SK-N-SH (cell line): ENCODE measurements at places on chromosomes 16 and 17.

GRCh38 chr17:19678581-19679453 is 30.3 kb downstream of the ALDH3A2 start:
- no peak for DNase-seq

DNA sequence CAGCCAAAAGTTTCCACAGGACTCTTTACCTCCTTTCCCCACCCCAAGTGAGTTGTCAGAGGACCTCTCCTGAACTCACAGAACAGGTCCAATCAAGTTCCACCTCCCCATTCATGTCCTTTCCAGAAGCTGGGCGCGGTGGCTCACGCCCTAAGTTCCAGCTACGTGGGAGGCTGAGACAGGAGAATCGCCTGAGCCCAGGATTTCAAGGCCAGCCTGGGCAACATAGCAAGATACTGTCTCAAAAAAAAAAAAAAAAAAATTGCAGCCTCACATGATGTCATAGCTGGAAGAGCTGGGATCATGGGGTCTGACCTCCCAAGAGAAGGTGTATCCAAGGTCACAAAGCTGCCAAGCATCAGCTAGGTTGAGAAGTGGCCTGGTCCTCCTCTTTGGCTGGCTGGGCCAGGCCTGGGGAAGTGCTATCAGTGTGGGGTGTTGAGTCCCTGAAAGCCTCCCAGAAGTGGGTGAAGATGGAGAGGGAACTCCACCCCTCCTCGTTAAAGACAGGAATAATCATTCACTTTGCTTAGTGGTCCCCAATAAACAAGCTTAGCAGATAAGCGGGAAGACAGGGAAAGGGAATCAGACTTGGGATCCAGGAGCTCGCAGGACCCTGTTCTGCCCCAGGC is 5.5 kb upstream of the MNT start:
- DNase-seq, result no peak

- peak; percentile 52 for DNase-seq
Measured at GRCh38 chr17:74768069-74768762, 7.9 kb downstream of the NAT9 start.

DNA sequence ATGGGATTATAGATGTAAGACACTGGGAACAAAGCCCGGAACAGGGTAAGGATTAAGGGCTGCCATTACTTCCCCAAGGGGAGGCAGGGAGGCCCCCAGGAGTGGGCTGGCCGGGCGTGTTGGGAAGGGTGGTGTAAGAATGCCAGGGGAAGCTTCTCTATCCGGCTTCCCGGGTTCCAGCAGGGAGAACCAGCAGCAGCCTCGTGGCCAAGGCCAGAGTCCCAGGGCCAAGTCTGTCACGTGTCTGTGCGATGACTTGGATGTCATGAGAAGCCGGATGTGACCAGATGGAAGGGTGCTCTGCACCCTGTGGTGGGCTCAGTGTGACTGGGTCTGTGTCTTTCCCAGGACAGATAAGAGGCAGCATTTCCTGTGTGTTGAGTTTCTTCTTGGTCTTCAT is 52.1 kb downstream of the SCNN1B start:
- no peak for DNase-seq

DNA sequence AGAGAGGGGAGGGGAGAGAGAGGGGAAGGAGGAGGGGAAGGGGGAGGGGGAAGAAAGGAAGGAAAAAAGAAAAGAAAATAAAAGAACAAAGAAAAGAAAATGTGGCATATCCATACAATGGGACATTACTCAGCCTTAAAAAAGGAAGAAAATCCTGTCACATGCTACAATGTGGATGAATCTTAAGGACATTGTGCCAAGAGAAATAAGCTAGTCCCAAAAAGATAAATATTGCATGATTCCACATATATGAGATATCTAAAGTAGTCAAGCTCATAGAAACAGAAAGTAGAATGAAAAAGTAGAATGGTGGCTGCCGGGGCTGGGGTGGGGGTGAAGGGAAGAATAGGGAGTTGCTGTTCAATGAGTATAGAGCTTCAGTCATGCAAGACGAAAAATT is 40.4 kb downstream of the CNGB1 start:
- no peak for DNase-seq

GRCh38 chr17:8366231-8366630 is 10.3 kb downstream of the KRABD2 start:
- DNase-seq, result no peak

DNA sequence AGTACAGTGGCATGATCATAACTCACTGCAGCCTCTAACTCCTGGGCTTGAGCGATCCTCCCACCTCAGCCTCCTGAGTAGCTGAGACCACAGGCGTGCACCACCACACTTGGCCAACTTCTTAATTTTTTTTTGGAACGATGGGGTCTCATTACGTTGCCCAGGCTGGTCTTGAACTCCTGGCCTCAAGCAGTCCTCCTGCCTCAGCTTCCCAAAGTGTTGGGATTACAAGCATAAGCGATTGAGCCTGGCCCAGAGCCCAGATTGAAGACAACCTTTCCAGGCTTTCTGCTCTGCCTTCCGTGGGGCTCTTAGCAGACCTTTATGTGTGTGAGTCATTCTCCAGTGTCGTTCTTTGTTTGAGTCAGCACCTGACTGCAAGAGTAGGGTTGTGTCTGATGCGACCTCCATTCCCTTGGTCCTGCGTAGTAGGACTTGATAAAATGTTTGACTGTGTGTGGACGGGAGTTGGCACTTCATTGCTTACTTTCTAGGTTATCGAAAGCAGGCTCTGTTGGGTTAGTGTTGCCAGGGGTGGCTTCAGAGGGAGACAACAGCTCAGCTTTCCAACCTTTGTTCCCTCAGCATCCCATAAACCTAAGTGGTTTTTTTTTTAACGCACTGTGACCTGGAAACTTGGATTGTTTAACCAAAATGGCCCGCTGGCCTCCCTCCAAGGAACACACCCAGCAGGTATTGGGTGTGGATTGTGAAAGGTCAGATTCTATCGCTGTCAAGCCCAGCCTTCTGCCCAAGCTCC is 26.4 kb downstream of the EEF2K start:
- no peak for DNase-seq

DNA sequence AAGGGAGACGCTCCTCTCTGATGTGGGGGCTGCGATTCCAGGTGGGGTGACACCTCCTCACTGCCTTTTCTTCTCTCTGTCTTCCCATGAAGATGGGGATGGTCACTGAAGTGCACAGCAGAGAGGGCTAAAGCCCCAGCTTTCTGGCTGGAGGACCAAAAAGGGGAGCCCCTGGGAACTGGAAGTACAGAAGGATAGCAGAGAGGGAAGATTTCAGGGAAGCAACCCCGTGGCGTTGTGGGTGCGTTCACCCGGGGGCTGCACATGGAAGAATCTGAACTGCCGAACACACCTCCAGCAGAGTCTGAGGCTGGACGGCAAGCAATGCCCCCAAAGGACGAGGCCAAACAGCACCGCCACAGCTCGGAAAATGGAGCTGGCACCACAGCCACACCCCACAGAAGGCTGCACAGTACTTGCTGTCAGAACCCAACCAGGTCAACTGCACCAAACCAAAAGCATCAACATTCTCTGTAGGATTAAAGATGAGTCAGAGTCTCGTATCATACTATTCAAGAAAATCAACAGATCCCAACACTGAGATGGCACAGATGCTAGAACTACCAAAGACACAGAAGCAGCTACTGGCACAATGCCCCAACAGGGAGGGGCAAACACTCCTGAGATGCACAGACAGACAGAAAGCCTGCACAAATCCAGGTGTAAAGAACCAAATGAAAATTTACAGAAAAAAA is 49.9 kb downstream of the MAP1LC3B start:
- no peak for DNase-seq

DNA sequence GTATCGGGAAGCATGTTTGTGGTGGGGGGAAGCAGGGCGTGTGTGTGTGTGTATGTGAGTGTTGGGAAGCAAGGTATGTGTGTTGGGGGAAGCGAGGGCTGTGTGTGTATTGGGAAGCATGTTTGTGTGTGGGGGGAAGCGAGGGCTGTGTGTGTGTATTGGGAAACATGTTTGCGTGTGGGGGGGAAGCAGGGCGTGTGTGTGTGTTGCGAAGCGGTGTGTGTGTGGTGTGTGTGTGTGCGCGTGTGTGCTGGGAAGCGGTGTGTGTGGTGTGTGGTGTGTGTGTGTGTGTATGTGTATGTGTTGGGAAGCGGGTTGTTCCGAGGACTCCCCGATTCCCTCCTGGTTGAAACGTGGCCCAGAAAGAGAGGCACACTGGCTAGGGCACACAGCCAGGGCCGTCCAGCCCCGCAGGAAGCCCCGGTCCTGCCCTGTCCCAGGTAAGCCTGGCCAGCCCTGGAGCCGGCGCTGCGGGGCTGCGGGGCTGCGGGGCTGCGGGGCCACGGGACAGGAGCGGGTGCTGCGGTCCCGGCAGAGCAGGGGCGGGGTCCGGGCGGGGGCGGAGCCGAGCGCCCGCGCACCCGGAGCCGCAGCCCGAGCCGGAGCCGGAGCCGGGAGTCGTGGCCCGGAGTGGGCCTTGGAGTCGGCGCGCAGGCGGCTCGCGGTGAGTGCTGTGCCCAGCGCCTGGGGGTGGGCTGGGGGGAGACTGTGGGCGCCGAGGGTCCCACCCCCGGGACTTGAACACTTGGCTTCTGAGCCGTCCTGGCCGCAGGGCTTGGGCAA is at the start of gene NOD2:
Gene NOD2, plus strand, starts transcription at position 608 of the 783 bp plus-strand sequence. CDS start 5,890 bp downstream, outside the sequence.
- peak; percentile 91 for DNase-seq

- no peak for DNase-seq
Measured at GRCh38 chr17:22463110-22463850, 771.0 kb downstream of the KCNJ18 start.

GRCh38 chr17:27381007-27381501 is 75.2 kb upstream of the KSR1 start:
- DNase-seq, result peak; percentile 89
